NCI-H82 (cell line): ENCODE measurements at places on chromosomes 5 and 9.

DNA sequence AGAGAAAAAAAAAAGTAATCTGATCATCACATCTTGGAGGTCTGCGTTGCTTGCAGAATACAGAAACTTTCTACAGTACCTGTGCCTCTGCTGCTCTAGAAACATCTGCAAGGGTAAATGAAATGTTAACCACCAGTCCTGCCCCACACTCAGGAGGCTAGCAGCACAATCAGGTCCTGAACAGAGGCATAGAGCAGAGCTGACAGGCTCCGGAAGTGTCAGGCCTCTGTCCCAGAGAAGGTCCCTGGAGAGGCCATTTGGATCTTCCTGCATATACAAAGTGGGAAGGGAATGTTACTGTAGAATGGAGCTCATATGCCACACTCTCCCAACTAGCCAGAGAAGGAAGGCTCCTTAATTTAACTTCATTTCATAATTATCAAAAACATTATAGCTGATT is 7.2 kb downstream of the NRG2 start:
- DNase-seq, result peak; percentile 19

DNA sequence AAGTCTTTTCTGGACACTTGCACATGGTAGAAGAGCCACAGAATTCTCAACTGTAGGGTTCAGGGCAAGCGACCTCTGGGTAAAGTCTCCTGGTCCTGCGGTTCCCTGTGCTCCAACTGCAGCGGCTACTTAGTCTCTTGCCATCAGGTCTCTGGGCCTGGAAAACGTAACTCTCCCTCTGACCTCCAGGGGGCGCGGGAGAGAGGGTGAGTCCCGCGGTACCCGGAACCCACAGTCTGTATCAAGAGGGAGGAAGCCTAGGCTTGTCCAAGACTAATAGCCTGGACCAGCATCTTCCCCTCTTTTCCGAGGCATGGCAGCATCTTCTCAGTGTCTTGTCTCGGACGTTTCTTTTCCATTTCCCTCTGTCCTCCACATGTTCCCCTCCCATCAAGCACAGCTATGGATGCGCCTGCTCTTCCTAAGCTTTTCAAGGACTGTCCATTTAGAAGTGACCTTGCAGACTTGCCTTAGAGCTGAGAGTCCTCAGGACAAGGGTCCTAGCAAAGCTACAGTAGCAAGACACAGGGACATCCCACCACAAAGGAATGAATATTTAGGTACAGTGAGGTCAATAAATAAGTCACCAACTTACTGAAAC is 59.3 kb downstream of the FSTL4 start:
- DNase-seq, result peak; percentile 56

DNA sequence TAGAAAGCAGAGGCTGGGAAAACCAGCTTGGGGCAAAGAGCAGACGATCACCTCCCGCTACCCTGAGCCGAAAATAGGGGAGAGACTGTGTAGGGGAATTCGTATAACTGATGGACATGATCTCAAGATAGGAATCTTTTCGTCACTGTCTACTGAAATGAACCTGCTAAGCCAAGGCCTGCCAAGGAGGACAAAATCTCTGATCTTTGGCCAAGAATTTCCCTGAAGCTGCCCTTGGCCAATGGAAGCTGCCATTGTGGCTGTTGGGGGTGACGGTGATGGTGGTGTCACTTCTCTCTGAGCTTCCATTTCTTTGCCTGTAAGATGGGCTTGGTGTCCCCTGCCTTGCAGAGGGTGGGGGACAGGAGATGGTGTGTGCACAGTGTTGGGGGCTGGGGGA is 3.3 kb upstream of the PTGES start:
- DNase-seq, result no peak

GRCh38 chr5:50995285-50995942 is 329.0 kb downstream of the PARP8 start:
- DNase-seq, result no peak

GRCh38 chr5:14809369-14810155 is 62.0 kb downstream of the ANKH start:
- no peak for DNase-seq

DNA sequence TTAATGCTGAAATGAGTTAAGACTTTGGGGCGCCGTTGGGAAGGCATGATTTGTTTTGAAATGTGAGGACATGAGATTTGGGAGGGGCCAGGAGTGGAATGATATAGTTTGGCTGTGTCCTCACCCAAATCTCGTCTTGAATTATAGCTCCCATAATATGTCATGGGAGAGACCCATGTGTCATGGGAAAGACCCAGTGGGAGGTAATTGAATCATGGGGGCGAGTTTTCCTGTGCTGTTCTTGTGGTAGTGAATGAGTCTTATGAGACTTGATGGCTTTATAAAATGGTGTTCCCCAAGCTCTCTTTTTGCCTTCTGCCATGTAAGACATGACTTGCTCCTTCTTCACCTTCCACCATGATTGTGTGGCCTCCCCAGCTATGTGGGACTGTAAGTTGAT is 5.1 kb downstream of the SLC25A48 start:
- DNase-seq, result no peak

- peak; percentile 34 for DNase-seq
Measured at GRCh38 chr5:76388791-76389512, 14.1 kb upstream of the IQGAP2 start.

DNA sequence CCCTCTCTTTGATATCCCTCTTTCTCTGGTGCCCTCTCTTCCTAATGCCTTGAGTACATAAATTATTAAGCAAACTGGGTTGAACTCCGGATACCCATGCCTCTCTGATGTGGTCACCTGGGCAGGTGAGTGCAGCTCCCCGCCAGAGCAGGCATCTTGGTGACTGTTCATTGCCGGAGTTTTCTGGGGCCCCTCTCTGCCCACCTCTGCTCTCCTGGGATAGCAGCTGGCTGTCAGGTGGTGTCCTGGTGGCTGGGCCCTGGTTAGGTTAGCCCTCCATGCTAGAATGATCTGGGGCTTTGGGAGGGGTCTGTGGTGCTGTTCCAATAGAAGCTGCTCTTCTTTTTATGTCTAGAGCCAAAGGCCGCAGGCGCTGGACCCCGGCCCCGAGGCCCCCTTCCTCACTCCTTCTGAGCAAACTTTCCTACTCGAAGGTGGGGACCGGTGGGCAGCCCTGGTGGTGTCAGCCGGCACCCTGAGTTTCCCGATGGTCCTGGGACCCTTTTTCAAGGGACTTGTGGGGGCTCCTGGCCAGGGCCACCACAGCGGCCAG is 4.9 kb upstream of the SCGB3A1 start:
- no peak for DNase-seq

GRCh38 chr5:116451066-116451465 is 123.6 kb downstream of the SEMA6A start:
- DNase-seq, result no peak

- no peak for DNase-seq
Measured at GRCh38 chr9:75918154-75918553, 27.7 kb downstream of the PCSK5 start.

GRCh38 chr5:74378464-74378863 is 262.1 kb downstream of the ENC1 start:
- no peak for DNase-seq

DNA sequence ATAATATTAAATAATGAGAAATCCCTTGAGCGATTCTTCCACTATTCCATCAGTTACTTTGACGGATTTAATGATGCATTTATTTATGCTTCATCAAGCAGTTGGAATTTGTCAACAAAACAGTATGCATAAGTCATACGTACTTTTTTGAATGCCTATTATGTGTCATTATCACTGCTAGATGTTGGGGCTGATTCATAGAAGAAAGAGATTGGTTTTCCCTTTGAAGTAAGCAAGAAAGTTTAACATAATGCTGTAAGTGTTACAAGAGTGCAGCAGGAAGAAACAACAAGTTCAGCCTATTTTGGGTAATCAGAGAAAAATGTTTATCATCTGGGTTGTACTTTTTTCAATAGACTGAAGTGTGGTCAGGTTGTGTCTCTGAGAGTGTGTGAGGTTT is 121.2 kb upstream of the RANBP3L start:
- DNase-seq, result no peak

GRCh38 chr5:172860520-172861443 is 26.7 kb downstream of the ERGIC1 start:
- DNase-seq, result no peak

GRCh38 chr9:92725266-92725545 is 39.4 kb downstream of the BICD2 start:
- no peak for DNase-seq

DNA sequence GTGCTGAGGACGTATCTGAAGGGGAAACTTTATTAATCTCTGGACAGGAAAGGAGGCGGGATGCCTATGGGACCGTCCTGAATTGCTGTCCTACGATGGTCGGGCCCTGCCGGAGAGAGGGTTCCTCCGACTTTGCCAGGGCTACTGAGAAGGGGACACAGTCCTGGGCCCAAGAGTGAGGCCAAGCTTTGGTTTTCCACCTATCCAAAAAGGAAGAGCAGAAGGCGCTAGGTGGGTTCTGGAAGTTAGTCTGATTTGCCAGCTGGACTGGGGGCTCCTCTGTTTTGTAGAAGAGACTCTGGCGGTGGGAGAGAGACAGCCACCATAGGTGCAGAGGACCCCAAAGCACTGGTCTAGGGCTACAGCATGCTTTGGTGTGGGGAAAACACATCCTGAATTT is 243.8 kb upstream of the IRX4 start:
- DNase-seq, result no peak

- DNase-seq, result peak; percentile 61
Measured at GRCh38 chr5:179438011-179438441, 92.8 kb upstream of the ADAMTS2 start.

- DNase-seq, result no peak
Measured at GRCh38 chr9:98740226-98740881, 31.6 kb upstream of the GABBR2 start.

- no peak for DNase-seq
Measured at GRCh38 chr5:58268268-58268667, 191.6 kb downstream of the PLK2 start.

DNA sequence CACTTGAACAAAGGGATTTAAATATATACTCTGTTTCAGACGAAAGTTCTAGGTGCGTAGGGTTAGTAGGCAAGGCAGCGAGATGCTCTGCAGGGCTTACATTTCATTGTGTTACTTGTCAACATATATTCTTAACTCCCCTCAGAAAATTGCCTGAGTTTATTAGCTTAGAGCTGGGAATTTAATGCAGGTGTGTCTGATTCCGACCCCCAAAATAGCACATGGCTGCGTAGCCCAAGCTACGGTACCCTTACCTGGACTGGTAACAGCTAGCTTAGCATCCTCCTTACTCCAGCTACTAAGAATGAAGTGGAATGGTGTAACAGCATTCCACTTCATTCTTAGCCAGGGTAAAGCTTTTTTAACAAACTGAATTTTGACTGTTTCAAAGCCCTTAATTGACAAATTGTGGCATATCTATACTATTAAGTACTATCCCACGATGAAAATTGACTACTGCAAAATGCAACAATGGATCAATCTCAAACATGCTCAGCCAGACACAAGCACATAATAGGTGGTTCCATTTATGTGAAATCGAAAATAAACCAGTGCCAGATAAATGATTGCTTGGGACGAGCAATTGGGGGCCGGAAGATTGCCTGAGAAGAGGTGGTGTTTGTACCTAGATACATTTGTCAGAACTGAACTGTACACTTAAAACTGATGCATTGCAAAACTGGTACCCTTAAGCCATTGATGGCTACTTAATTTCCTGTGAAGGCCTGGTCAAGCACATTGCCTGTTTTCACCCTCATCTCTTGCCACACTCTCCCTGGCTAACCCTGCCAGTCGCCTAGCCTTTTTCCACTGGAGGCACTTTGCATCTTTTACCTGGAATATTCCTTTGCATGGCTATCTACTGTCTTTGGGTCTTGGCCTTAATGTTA is 3.0 kb upstream of the FGF18 start:
- DNase-seq, result no peak

GRCh38 chr5:95821110-95822021 is 1.2 kb downstream of the GLRX start:
- DNase-seq, result no peak

DNA sequence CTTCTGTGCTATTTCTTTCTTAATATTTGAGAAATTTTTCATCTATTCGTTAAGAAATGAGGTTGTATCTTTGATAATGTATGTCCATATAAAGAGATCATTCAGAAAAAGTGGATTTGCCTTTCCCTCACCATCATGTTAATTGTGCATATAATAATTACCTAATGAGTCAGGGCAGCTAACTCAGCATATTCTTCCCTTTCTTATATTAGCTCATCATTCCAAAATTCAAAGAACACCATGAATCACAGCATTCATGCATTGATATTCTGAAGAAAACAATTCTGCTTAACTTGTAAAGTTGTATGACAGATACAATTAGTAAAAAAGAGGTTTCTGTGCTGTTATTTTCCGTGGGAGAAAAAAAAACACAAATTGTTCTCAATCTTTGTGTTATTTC is 630.6 kb downstream of the TLE1 start:
- DNase-seq, result no peak

DNA sequence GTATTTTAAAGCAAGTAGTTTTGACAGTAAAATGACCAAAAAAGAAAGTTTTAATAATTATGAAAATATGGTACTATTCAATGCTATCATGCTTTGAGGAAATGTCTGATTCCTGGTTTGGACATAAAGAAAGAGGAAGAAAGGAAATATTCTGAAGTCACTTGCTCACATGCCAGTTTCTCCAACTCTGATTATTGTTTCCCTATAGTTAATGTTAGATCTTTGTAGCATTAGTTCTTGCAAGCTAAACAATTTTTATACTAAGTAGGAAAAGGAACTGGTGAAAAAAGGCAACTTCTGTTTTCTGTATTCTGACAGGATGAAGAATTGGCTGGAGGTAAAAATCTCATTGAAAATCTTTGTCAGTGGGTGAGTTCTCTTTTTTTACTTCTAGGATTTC is 119.5 kb downstream of the YTHDC2 start:
- no peak for DNase-seq

DNA sequence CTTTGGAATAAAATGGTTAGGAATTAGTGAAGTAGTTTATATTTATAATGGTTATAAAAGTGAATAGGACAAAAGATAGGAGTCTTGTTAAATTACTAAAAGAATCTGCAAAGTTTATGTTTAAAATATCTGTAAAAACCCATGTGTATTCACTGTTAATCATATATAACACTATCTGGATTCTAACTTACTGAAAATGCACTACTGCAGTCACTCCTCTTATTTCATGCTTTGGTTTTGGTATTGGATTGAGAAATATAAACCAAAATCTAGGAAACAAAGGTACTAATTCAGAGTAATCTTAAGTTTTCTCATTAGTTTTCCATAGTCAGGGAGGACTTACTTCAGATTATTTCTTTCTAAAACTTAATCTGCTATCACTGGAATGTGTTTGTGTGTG is 49.5 kb downstream of the ST8SIA4 start:
- no peak for DNase-seq

GRCh38 chr5:145965804-145966203 is 29.4 kb downstream of the SH3RF2 start:
- no peak for DNase-seq

GRCh38 chr5:68067291-68067690 is 148.3 kb upstream of the PIK3R1 start:
- no peak for DNase-seq

- DNase-seq, result no peak
Measured at GRCh38 chr9:81080900-81081299, 608.4 kb downstream of the TLE1 start.
